ENCODE measurements at places on chromosomes 5 and 9.

- no peak for DNase-seq
Observed at GRCh38 chr9:82598241-82599039, 464.5 kb downstream of the RASEF start.

GRCh38 chr5:78615697-78616096 lies 32.9 kb downstream of the LHFPL2 start:
- no peak for DNase-seq

DNA sequence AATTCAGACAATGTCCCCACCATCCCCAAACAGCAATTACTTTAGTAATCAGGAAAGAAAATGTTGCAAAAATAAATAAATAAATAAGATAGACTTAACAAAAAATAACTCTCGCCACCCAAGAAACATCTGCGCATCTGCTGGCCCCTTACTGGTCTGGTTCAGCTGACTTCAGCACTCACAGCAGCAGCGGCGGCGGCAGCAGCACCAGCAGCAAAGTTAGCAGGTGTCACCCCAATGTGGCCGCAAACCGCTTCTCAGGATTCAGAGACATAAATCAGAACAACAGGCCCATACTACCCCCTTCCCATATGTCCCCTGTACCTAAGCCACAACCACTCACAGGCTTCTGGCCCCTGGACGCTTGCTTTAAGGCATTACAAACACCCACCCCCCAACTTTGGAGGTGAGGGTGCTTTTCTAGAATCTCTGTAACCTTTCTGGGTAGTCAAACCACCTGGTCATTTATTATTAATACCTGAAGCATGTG lies 593.0 kb downstream of the BNC2 start:
- no peak for DNase-seq

DNA sequence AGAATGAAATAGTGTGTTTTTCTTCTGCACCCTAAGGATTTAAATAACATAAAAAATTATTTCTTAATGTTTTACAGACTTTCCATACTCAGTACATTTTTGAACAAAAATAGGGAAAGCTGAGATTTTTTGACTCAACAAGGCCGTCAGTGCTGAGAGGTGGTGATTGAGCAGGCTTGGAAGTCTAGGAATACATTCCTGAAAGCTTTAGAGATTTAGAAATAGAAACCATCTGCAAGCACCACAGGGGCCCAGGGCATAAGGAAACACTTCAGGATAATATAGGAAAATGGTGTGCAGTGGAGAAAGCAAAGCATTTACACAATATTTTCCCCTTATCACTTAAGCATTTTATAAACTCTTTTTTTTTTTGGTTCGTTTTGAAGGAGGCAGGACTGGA lies 5.2 kb downstream of the BASP1 start:
- DNase-seq = no peak

DNA sequence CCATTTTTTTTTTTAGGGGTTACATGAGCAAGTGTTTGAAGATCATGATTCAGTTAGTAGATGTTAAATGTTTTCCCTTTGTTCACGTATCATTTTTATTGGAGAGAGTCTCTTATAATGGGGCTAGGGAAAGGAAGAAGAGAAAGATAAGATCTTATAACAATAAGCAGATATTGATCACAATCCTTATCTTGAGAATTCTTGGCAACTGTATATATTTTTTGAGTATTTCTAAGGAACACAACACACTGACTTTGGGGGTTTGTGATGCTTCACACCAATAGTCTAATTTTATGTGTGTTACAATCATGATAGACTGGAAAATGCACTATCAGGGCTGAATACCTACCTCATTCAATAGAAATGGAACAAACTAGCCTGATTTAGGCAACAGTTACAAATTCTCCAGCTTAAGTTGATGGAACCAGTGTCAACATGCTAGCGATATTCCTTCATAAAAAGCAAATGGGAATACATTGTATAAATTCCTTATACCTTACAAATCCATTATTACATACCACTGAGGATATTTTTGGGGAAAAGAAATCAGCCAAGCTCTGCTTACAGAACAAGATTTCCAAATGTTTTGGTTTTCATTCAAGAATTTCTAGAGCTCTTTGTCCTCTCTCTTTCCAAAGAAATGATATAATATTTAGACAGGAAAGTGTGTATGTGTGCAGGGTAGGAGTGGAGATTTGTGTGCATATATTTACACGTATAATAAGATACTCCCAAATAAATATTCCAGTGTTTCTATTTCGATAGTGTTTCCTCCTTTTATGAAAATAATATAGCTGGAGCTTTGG lies 41.5 kb downstream of the SVEP1 start:
- no peak for DNase-seq

DNA sequence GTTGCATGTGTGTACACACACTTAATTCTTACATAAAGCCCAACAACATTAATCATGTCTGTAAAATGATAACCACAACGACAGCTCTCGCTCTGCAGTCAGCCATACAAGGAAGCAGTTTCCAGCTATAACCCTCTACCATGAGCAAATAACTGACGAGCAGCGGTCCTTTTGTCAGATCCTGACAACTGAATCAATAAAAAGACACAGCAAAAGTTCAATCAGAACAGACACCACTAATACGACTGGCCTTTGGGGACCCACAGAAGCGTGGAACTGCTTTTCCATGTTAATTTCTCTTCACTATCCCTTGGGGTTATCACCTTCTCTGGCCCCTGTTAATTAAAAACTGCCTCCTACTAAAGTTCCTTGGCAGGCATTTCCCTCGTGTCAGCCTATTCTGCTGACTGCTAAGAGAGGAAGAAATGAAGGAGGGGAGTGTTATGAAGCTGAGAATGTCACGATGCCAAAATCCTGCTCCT lies 722.8 kb upstream of the GRAMD2B start:
- no peak for DNase-seq

DNA sequence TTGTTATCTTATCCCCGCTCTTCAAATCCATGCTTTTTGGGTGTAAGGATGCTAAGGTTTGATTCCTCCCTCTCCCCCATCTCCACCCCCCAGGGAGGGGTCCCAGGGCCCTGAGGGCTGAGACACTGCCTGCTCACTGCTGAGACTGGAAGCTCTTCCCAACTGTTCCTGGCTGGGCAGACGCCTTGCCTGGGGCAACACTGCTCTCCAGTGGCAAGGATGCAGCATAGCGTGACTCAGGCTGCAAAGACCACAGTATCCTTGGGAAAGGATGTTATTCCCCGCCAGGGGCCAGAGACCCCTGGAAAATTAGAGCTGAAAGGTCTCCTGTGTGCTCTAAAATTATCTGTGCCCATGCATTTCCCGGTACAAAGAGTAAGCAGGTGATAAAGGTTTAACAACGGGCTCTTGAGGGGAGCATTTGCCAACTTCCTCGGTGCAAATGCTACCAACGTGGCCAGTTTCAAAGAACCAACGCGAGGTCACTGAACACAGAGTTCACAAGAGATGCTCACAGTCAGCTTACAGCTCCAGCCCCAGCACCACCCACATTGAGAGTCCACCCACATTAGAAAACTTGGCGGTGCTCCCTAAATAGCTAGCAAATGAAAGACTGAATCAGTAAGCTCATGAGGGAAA lies 271.9 kb downstream of the NSG2 start:
- DNase-seq = no peak

- DNase-seq = no peak
Observed at GRCh38 chr9:86809759-86810367, 137.4 kb downstream of the GAS1 start.

GRCh38 chr9:98850851-98851729 lies 43.6 kb downstream of the GALNT12 start:
- DNase-seq = no peak

All from esophagus muscularis mucosa (tissue), 4 donors.